Tongue (tissue), 3 donors: ENCODE measurements at places on chromosomes 5 and 9. TPM values are rescaled to one million over a fixed set of nuclear protein-coding genes. Genes with fewer than 3 reads are reported as not detected.
A peak's percentile ranks its signal among the peaks of the same experiment; 100 is the strongest.

The SAXO1 gene
- under 0.01 TPM for total RNA-seq

The PLEKHG4B gene
- total RNA-seq: 3.3 TPM

The LRRC26 gene
- 18.9 TPM for total RNA-seq

The CCL27 gene
- total RNA-seq: not detected

The PPIC gene
- total RNA-seq: 42.9 TPM

The GABBR2 gene
- total RNA-seq: 0.41 TPM

The IRX2 gene
- 1.6 TPM for total RNA-seq

The CD74 gene
- 75.4 TPM for total RNA-seq

The ZNF608 gene
- total RNA-seq: 37.8 TPM

The SEMA5A gene
- total RNA-seq: 40.3 TPM

The SLC4A9 gene
- total RNA-seq: 1.6 TPM

The STK32A gene
- total RNA-seq: 0.62 TPM

The WHRN gene
- 4.2 TPM for total RNA-seq

DNA sequence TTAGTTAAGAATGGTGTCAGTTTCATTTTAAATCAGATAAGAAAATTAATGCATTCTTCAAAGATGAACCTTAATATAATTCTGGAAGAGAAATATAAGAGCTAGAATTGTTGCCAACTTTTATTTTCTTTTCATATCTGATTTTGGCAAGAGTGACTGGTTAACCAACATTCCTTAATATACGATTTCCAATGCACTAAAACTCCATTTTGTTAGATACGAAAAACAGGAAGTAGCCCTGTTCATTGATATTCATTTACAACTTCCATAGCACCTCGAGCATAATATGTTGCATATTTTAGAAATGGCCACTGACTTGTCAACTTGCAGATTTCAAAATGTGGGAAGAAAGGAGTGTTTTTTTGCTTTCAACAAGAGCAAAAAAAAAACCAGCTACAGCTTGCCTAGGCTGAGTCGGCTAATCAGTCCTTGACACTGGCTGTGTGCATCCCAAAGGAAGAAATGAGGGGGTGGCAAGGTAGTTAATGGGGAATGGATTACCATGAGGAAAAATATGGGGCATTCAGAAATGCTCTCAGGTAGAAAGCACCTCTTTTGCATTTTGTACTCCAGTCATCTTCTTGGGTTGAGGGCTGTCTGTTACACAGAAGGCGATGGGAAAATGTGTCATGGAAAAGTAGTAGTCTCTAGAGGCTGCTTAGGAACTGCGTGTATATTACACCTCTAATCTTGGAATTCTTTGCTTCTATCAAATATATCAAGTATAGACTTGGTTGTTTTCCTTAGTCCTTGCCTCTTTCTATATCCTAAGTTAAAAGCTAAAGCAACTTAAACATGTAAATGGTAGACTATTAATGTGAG, 3.9 kb downstream of the MAP3K1 start:
- no peak for DNase-seq

DNA sequence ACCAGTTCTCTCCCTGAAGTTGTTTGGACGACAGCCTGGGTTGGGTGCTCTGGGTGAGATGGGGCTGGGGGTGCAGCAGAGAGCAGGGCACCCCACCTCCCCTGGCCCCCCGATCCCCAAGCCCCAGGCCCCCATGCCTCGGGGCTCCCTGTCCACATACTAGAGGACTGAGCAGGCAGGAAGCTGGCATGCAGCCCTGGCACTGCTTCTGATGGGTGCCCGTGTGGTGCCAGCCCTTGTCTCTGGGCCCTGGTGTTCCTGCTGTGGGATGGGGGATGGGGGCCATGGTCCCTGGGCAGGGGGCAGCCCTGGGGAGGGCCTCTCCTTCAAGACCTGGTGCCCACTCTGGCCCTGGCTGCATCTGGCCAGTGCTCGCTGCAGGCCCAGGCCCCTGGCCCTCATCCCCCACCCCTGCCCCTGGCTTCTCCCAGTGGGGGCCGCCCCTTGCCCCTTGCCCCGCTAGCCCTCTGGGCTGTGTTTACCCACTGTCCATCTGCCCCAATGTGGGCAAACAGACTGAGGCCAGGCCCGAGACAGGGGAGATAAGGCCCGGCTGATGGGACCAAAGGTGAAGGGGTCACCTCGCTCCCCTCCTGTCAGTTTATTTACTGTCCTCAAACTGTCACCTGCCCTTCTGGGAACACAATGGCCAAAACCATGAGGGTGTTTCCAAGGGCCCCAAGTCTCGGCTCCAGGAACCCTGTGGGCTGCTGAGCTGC, 67.3 kb upstream of the RXRA start:
- no peak for DNase-seq

DNA sequence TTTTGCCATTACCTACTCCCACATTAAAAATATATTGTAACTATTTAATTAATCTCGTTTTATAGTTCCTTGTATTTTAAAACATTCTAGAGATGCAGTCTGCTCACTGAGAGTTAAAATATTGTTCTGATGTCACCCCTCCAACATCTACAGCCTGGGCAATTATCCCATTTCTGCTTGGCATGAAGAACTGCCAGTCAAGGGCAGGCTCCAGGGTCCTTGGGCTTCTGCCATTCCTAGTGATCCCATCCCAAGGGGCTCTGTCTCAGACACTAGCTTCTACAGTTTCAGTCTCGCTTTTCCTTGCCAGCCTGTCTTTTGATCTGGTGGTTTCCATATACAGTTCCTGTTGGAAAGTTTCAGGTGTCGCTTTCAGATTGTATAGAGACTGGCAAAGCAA, 287.2 kb downstream of the TMEM232 start:
- peak; percentile 45 for DNase-seq

DNA sequence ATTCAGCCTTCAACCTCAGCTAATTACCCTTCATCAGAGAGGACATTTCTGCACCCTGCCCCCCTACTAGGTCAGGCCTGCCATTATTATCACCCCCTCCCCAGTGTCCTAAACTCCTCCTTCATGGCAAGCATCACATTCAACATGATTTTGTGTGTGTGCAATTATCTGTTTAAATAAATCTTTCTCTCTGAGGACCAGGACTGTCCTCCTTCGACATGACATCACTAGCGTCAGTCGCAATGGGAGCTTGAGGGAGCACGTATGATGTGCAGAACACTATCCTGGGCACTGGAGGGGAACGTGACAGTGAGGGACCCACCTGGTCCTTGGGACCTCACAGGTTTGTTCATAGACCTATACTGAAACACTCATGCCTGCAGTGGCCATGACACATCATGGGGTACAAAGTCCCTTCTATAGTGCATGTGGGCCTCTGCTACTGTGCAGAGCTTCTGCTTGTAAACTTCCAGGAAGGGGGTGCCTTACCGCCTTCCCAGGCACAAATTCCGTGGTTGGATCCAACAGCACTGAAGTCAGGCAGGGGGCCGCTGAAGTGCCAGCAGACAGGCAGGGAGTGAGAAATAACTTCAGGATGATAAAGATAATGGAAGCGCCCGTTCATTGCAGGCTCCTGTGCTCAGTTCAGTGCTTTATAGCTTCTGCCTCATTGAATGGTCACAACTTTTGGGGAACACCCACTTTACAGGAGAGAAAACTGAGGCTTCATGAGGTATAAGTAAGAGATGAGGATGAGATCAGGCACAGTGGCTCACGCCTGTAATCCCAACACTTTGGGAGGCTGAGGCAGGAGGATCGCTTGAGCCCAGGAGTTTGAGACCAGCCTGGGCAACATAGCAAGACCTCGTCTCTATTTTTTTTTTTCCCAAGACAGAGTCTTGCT, 36.0 kb upstream of the STXBP1 start:
- no peak for DNase-seq

GRCh38 chr9:88775037-88775471, 216.2 kb upstream of the S1PR3 start:
- DNase-seq: no peak

- no peak for DNase-seq
These were observed 28.3 kb downstream of the ALG2 start for GRCh38 chr9:99193466-99193821.

GRCh38 chr9:109812818-109813281, 32.9 kb downstream of the PALM2AKAP2 start:
- no peak for DNase-seq

DNA sequence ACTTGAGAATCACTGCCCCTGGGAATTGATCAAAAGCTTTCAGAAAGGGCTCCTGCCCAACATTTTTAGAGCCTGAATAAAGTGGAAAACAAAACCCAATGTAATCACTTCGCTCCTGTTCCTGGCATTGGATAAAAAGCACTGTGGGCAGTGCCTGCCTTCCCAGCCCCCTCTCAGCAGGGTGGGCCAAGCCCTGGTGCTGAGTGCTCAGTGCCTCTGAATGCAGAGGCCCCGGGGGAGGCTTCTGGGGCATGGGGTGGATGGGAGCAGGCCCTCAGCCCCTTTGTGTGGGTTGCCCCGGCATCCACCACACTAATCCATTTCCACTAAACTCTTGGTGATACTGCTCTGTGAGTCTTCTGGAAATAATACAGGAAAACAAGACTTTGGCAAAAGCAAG, 55.6 kb downstream of the CFAP90 start:
- no peak for DNase-seq

GRCh38 chr9:94528886-94529285, 26.0 kb upstream of the PCAT7 start:
- DNase-seq: no peak

- DNase-seq: peak; percentile 52
These were observed 102.7 kb upstream of the CACNA1B start for GRCh38 chr9:137774775-137775386.

DNA sequence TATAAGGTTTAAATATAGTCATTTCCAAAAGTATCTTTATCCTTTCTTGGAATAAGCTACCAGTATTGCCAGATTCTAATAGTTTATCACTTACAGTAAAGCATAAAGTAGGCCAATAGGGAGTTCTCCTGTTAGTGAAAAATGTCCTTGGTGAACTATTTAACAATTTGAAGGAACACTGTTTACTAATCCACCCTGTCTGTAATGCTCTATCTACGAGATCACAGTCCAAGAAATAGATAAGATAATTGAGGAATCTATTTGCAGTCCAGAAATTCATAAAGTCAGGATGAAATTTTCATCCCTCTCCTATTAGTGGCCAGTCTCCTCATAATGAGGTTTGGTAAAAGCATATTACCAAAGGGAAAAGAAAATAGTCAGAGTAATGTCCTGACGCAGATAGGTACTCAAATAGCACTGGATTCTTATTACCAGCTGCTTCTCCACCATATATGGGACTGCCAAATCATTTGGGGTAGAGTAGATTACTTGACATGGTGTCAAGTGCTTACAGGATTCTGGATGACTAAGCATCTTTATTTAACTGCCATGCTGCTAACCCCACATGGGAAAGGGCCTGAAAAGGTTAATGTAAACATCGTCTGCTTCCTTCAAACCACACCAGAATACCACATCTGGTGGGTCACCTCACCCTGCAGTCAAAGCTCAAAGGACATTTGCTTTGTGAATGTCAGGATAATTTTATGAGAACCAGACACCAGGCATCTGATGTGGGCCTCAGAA, 808.1 kb downstream of the EFNA5 start:
- peak; percentile 24 for DNase-seq

DNA sequence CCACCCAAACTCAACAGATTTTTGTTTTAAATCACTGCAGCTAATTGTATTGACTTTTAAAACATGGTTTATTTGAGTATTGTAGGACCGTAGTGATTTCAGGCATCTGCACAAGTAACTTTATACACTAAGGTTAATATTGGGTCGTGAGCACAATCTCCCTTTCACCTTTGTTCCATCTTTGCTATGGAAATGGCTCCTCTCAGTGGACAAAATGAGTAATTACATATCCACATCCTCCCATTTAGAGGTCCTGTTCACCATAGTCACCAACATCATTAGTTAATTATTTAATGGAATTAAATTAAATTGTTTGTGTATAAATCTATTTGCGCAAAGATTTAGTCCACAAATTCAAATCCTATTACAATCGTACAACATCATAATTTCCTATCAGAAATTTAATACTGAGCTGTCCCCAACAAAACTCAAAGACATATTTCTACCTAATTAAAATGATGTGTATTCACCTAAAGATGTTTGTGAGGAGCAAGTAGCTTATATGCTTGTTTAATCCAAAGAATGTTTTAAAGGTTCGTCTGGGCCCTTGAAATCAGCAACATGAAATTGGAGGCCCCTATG, 173.0 kb upstream of the DAPK1 start:
- DNase-seq: peak; percentile 90

GRCh38 chr9:120915854-120916470, 10.6 kb downstream of the TRAF1 start:
- DNase-seq: no peak

GRCh38 chr9:70682298-70682697, 267.8 kb upstream of the KLF9 start:
- DNase-seq: no peak

DNA sequence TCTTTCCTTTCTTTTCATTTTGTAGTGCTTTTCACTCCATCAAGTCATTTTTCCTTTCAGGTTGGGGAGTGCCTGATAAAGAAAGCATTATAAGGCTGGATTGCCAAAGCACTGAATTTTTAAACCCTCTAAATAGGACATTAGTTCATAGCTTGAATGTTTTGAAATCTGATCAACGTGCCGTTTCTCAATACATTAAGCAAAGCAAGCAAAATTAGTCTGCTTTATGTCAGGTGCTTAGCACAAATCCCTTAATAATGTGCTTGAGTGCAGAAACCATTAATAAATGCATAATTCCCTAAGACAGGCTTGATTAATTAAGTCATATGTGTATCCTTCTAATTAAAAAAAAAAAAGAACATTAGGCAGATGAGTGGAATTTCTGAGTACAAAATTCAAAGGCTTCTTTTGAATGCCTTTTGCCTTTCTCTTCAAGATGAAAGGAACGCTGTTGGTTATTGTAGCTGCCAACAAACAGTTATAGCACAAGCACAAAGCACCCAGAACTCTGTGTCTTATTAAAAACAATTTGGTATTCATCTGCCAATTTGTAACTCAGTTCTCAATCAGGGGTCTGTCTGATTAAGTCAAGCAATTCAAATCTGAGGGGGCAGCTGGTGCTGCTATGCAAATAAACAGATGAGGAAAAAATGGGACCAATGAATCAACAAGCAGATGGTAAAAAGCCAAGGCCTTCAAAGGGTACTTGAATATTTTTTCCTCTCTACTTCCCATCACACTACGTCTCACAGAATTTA, 233.7 kb downstream of the TLE1 start:
- DNase-seq: no peak

- no peak for DNase-seq
These were observed 30.3 kb upstream of the SARDH start for GRCh38 chr9:133768371-133768858.

DNA sequence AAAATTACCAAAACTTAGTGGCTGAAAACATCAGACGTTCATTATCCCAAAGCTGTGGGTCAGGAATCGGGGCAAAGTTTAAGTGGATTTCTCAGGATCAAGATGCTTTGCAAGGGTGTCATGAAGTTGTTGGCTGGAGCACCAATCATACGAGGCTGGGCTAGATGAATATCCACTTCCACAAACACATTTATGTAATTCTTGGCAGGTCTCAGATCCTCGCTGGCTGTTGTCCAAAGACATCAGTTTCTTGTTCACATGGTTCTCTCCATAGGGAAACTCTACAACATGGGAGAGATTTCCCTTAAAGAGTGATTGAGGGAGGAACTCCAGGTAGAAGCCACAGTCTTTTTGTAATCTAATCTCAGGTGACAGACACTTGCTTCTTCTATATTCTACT, 20.2 kb upstream of the CCDC192 start:
- DNase-seq: peak; percentile 36

GRCh38 chr9:2414465-2414864, 207.1 kb upstream of the VLDLR start:
- DNase-seq: no peak

- no peak for DNase-seq
These were observed 2.5 kb downstream of the SREK1IP1 start for GRCh38 chr5:64765804-64766504.
